ENCODE measurements at places on chromosomes 6 and 20.

DNA sequence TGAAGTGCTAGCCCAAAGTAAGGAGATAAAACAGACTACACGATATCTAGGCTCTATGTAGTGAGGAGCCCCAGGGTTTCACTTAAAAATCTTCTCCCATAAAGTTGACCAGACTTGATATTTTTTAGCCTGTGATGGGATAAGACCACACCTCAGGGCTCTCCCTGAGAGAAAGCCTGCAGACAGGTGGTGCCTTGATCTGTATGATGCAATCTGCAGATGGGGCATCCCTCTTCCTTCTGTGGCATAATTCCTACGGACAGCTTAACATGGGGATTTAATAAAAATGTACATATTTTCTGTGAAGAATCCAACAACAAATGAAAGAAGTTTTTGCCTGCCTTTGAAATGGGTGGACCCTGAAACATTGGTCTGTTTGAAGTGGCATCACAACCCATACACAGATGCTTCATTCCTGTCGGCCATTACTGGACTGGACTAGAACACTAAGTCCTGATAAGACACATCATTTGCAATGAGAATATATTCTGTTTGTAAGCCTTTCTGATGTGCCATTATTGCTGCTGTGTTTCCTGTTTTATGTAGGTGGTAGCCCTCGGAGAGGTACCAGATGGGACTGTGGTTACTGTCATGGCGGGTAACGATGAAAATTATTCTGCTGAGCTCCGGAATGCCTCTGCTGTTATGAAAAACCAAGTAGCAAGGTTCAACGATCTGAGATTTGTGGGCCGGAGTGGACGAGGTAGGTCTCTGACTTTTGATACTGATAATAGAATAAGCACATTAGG lies 53.8 kb upstream of the SUPT3H start:
- DNase-seq, result no peak

DNA sequence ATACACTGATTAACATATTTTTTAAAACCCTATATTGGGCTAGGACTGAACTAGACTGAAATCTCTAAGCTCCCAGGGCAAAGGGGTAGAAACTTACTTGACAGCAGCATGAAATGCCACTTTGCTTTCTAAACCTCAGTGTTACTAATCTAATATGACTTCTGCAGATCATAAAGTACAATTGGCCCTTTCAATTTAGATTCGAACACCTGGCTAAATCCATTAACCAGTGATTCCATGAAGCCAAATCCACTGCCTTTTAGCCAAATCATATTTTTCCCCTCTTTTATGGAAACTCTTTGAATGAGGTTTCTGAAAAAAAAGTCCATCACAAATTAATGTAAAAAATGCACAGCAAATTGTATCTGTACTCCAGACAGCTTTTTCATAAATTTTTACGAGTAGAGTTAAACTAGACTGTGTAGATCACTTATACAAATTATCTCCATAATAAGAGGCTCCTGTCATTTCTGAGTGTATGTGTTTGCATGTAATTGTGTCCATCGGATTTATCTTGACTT lies 25.7 kb downstream of the EPHA7 start:
- DNase-seq, result no peak

DNA sequence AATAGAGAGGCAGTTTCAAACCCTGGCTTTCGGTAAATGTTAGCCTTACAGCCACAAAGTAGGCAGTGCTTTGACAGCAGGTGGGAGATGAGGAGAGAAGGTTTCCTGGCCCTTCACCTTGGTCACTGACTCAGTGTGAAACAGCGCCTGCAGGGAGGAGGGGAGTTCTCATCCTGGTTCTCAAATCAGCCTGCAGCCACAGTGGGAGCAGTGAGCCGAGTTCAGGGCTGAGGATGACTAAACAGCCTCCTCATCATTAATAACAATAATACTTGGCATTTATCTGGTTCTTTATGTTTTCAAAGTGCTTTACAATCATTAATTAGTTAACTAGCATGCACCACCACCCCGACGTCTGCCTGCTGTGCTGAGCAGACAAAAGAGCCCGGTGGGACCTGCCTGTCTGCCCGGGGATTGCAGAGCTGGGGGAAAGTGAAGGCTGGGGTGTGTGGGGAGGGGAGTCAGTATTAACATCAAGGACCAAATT lies 59.6 kb downstream of the PRDM1 start:
- no peak for DNase-seq

- no peak for DNase-seq
Measured at GRCh38 chr20:38109591-38110524, 55.2 kb downstream of the TGM2 start.

DNA sequence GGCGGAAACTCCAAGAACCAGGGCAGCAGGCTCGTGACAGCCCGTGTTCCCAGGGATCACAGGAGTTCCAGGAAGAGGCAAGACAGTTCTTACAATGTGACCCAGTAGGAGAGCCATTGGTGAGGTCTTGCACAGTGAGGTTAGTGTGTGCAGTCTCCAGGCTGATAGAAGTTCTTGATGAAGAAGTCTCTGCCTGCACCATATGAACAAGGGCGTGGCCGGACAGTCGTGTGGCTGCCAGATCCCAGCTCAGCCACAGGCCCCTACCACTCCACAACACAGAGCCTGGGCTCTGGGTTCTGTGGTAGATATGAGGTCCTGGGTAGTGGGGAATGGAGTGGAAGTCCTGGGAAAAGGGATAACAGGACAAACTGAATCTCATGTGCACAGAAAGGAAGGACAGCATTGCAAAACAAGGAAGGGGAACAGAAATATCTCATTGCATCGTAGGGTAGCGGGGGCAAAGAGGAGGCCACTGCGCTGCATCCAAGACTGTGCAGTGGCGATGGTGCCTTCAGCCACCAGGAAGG lies 65.2 kb downstream of the STX11 start:
- DNase-seq, result no peak

GRCh38 chr20:53914781-53915445 lies 155.5 kb downstream of the BCAS1 start:
- DNase-seq, result no peak

DNA sequence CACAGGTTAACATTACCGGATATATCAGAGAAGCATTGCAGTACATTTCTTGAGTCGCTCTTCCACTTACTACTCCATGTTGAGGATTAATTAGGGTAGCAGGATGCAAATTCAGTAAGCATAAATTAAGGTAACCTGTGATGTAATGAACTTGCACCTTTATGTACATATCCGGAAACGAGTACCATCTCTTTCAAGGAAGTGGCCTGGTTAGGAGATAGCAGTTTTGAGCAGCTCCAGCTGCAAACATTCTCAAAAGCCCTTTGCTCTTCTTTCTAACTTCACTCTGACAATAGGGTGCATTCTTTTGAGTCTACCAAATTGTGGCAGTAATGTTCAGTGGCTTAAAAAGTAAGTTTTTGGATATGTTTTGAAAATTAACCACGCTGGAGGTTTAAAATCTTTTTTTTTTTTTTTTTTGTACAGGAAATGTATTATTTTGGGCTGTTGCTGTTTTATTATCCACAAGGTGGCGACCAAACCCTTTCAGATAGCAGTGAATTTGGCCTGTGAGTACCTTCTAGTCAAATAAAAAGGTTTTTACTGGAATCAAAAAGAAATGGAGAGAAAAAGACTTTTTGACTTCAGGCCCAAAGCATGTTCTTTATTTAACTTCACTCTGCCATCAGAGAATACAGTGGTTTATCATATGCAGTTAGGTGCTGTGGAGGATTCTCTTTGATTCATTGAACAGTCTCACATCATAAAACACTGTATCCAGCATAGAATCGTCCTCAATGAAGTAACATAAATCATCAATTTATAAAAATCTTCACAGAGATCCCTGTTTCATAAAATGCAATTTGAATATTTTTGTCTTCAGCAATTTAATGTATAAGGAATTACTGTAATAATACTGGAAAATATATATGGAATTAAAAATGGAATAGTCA lies 8.9 kb downstream of the FAM217B start:
- no peak for DNase-seq

DNA sequence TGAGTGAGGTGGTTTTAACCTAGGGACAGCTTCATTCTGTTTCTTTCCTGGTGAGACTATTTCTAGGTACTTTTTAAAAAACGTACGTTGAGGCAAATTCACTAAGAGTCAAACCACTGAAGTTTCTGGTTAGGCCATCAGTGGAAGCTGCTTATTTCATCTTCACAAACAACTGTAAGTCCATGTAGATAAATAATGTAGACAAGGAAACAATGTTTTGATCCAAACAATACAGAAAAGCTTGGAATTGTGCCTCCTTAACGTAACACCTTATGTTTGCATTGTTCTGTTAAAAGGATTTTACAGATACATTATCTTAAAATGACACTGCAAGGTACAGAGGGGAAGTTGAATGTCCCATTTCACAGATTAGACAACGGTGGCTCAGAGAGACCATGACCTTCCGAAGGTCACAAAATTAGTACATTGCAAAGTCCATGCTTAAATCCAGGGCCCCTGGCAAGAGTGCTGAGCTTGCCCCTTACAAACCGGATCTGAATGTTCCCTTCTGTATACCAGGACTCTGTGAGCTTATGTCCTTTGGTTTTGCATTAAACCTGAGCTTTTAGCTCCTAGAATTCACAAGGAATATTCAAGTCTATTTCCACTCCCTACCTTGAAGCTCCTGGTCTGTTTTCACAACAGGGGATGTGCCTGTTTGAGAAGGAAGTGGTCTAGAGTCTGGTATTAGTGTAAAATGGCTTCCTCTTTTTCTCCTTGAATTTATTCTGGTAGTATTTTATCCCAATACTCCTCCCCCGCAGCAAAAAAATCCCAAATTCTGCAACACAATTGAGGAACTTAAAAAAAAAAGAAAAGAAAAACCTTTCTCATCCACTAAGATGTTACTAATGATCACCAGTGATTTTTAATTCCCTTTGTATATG lies 28.9 kb upstream of the ZNF217 start:
- DNase-seq, result no peak

DNA sequence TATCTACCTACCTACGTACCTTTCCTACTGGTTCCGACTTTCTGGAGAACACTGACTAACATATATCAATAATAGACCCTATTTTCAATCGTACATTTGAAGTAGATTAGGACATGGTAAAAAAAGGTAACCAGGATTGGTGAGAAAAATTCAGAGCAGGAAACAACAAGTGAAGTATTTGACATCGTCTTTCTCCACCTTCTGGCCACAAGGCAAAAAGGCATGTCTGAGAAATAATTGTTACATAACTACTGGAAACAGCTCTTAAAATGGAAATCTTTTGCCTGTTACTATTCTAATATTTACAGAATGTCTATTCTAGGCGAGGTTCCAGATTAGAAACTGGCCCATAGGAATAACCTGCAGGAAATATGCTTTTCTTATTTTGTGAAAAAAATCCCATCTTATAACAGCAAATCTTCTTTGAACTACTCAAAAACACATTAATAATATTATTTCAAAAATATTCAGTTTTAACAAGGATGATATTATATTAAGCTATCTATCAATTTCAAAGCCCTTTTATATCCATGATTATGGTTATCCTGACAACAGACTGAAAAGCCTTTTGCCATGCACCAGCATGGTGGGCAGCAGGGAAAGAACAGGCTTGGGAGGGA lies 80.8 kb downstream of the RCAN2 start:
- no peak for DNase-seq

DNA sequence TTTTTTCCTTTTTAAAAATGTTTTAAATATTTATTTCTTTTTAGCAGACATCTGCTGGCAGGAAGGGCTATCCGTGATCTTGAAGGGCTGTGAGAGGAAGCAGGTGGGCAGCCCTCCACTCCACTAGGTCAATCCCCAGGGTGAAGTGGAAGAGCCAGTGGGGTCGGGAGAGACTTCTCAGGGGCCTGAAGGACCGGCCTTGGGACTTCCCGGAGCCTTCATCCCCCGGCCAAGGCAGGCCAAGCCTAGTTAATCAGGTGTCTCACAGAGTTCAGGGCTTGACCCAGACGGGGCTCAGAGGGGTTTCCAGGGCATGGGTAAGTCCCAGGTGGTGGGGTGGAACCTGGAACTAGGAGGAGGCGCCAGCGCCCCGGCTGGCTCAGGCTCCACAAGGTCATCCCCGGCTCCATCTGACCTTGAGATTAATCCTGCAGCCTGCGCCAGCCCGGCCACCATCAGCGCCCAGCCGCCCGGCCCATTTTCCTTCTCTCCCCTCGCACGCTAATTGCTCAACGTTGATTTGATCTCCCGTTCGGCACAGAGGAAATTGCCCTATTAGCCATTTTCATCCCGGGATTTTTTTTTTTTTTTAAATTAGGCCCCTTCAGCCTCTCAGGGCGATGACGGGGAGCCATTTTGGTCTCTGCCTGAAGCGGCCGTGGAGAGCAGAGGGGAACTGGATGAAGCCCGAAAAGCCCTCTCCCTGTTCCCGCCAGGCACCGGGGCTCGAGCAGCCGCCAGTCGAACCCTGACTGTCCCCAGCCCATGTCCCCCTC lies 44.4 kb downstream of the MDFI start:
- DNase-seq, result no peak

DNA sequence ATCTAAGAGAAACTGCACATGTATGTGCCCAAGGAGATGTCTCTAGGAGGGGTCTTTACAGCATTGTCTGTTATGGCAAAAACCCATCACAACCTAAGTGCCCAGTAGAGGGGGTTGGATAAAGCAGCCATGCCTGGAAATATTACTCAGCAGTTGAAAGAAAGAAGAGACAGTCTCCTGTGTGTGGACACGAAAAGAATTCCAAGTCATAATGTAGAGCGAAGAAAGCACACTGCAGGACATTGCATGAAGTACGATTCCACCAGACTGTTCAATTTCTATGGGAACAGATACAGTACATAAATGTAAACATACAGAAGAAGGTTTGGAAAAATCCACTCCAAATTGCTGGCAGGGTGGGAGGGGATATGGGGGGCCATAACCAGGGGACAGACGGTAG lies 7.3 kb upstream of the TGM2 start:
- DNase-seq, result no peak

GRCh38 chr6:112443179-112444065 lies 96.3 kb downstream of the RFPL4B start:
- no peak for DNase-seq

DNA sequence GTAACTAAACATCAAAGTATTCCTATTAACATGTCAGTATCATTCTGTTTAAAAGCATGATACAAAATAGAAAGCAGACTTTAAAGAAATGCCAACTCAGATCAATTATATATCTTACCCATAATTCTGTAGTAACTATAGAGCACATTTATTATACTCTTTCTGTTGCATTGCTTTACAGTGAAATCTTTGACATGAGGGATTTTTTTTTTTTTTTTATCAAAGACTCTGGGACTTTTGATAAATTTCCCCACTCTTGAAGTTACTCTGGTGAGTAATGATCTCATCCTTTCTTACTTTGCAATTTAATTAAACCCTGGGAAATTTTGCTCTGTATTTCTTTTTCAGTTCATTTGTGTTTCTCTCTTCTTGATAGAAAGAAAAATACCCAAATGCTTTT lies 17.4 kb downstream of the ADGRF4 start:
- DNase-seq, result no peak

Measured in activated CD4-positive, alpha-beta T cell treated with anti-CD3 and anti-CD28 coated beads for 24 hours (primary cell).